ENCODE measurements at places on chromosomes 5 and 9.
A peak's percentile ranks its signal among the peaks of the same experiment; 100 is the strongest.

GRCh38 chr9:106479679-106480078 lies 383.3 kb upstream of the ZNF462 start:
- peak; percentile 27 for DNase-seq

DNA sequence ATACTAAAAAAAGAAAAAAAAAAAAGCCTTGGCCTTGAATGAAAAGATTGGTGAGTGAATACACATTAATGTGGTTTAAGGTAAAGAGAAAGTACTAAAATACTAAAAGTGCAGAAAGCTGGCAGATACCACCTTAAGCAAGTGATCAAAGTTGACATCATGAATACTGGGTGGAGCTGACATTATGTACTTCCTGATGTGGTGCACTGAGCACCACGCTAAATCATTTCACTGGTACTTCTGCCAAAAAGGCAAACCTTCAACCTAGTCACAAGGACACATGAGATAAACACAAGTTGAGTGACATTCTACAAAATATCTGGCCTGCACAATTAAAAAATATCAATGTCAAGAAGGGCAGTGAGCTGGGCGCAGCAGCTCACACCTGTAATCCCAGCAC lies 33.8 kb upstream of the PANK3 start:
- no peak for DNase-seq

DNA sequence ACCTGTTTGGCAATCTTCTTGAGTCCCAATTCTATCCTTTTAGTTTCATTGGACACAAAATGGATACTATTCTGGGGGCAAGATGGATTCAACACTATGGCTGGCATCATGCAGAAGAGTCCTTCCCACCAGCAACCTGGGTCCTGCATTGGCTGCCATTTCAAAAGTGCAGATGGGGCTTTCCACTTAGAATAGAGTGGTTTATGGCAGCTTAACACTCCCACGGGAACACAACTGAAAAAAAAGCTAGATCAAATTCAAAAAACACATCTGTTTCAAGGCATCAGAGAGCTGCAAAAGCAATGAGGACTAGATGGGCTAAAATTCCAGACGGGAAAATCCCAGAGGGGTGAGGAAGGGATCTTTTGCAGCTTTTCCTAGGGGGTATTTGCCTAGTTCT lies 11.2 kb upstream of the HMHB1 start:
- DNase-seq, result no peak

DNA sequence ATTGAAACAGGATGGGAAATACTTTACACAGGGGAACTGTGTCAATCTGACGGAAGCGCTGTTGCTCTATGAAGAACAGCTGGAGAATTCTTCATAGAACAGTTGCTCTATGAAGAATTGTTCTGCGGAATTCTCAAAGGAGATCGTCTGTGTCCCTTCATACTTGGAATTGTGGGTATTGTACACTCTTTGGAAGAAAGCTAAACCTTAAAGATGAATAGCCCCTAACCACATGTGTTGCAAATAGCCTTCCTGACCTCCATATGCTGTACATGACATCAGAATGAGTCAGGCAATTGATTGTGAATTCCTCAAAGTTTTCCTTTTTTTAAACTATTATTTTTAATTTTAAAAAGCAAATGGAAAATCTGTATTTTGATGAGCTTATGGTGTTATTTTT lies 15.6 kb downstream of the NIM1K start:
- no peak for DNase-seq

DNA sequence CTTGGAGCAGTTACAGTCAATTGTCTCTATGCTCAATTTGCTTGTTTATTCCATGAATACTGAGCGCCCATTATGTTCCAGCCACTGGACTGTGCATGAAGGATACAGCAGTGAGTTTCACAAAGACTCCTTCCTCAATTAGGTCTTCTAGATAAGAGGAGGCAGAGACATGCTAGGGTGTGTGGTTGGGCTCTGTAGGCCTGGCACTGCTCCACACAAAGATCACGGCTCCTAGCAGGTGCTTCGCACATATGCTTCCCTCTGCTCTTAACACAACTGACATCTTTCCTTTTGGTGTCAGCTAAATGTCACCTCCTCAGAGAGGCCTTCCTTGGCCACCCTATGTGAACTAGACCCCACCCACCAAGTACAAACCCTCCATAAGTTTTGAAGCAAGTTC lies 10.9 kb downstream of the IL12B start:
- DNase-seq, result no peak

GRCh38 chr5:161966564-161966963 lies 101.0 kb upstream of the GABRG2 start:
- no peak for DNase-seq

DNA sequence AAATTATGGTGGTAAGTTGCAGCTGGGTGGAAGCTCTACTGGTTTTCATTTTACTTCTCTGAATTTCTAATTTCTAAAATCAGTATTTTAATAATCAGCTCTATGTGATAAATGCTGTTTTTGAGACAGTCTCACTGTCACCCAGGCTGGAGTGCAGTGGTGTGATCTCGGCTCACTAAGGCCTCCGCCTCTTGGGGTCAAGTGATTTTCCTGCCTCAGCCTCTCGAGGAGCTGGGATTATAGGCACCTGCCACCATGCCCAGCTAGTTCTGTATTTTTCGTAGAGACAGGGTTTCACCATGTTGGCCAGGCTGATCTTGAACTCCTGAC lies 1.5 kb upstream of the RALGDS start:
- no peak for DNase-seq

DNA sequence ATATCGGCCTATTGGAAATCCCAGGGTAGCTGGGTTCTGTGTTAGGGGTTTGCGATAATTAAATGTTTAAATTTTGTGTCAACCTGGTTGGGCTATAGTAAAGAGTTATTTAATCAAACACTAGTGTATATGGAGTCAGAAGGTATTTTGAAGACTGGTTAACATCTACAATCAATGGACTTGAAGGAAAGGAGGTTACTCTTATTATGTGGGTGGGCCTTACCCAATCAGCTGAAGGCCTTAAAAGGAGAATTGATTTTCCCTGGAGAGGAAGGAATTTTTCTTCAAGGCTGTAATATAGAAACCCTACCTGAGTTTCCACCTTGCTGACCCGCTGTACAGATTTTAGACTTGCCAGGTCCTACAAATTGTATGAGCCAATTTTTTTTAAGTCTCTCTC lies 411.4 kb downstream of the IRX1 start:
- no peak for DNase-seq
